SK-N-SH (cell line): ENCODE measurements at places on chromosomes 6 and 20.

- no peak for DNase-seq
Observed at GRCh38 chr6:30845183-30845582, 39.1 kb upstream of the DDR1 start.

- DNase-seq, result no peak
Observed at GRCh38 chr6:83597511-83597910, 85.2 kb downstream of the PRSS35 start.

GRCh38 chr6:131917318-131917717 is 33.9 kb downstream of the CCN2 start:
- DNase-seq, result no peak

DNA sequence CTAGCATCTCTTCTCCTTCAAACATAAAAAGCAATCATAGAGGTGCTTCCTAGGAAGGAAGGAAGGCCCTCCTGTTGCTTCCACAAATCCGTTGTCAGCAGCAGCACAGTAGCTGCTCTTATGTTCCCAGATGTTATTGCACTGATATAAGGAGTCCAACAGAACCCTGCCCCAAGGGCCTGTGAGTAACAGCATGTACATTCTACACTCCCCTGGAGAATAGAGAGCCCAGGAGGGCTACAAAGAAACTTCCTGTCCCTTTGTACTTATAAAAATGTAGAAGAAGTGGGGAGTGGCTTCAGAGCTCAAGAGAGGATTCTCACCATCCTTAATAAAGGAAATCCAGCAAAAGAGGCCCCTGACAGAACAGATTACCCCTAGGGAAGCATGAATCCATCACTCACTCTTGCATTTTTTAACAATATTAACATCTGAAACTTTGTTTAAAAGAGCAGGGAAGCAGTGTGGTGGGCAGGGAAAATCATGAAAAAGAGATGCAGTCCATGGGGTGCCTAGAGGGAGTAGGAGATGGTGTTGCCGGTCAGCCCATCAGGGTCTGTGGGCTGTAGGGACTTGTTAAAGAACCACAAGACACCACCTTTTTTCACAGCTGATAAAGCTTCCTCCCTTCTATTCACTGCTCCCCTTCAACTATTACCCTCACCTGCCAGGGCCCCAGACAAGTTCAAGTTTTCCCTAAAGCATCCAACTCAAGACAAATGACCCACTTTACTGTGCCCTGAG is 104.5 kb upstream of the ADGRF1 start:
- no peak for DNase-seq

- DNase-seq, result no peak
Observed at GRCh38 chr6:15246666-15247499, 1.0 kb downstream of the JARID2 start.

DNA sequence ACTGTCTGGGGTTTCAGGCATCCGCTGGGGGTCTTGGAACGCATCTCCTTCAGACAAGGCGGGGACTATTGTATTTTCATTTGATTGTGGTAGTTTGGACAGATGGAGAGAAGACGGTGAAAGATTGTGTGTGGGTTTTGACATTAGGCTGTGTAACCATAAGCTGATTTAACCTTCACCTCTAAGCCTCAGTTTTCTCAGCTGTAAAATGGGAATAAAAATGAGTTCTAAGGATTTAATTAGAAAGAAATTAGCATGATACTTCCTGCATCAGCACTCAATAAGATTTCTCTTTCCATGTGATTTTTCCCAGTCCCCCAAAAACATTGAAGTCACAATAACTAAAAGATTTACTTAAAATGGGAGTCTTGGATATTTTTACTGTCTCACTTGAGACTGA is 78.1 kb downstream of the CBFA2T2 start:
- no peak for DNase-seq

DNA sequence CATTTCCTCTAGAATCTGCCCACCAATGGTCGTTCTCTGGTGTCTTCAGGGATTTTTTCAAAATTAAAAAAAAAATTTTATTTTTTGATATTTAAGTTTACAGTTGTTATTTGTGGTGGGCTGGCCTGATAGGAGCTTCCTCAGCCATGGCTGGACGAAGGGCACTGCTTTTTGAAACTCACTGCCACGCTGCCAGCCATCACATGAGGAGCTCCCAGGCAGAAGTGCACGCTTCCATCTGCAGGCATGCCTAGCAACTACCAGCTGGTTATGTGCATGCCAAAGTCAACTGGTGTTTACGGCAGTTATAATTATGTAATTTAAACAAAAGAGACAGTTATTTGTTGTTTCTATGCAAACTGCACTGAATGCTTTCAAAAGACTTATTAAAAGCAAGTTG is 105.1 kb downstream of the IRF4 start:
- no peak for DNase-seq

GRCh38 chr20:62638055-62638570 is 4.2 kb upstream of the SLCO4A1 start:
- no peak for DNase-seq

DNA sequence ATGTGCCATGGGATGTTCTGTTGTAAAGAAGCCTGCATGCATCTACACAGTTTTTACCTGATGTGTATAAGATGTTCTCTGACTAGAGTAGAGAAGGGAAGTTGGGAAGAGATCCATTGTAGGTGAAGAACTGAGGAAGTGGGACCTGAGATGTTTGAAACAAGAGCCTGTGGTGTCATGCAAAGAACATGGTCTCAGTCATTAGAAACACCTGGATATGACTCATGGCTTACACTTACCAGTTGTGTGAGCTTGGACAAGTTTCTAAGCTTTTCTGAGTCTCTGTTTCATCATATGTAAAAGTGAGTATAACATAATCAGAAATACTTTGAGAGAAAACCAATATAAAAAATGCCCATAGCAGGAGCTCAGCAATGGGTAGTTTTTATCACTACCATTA is 51.9 kb upstream of the SEC63 start:
- no peak for DNase-seq

DNA sequence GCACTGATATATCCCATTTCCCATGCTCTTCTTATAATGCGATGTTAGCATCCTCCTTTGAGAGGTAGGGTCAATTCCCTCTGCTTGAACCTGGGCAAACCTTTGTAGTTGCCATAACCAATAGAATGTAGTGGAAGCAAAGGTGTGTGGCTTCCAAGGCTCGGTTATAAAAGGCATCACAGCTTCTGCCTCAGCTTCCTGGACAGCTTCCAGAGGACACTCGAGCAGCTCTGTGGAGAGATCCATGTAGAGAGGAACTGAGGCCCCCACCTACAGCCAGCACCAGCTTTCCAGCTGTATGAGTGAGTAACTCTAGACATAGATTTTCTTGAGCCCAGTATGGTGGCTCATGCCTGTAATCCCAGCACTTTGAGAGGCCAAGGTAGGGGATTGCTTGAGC is 36.7 kb downstream of the FGD2 start:
- no peak for DNase-seq

- DNase-seq, result peak; percentile 78
Observed at GRCh38 chr20:760751-761417, 7.4 kb downstream of the SLC52A3 start.

DNA sequence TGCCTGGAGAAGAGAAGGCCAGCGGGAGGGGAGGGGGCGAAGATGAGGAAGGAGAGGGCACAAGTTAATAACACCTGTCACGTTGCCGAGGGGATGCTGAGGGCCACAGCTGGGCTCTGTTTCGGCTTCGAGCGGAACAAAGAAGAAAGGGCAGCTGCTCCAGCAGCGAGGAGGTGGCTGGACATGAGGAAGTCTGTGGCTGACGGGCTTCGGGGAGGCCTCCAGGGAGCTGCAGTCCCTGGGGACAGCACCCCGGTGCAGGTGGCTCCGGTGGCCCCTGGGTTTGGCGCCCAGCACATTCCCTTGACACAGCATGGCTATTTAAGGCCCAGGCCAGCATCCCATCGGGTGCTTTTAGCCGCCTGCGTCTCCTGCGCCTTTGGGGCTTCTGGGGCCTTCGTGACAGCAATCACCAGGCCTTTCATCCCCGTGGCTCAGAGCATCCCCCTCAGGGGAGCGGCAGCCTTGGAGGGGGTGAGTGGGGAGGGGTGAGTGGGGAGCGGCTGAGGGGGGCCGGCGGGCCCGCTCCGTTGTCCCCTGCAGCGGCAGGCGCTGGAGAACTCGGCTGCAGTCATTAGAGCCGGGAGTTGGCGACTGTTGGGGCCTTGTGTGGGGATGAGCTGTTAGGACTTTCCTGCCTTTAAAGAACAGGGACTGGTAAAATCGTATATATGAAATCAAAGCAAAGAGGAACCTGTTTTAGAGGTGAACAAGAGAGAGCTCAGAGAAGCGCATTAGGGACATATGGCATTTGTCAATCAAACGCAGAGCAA is 99.0 kb downstream of the TMEM242 start:
- no peak for DNase-seq
